Stimulated activated CD8-positive, alpha-beta memory T cell treated with anti-CD3 and anti-CD28 coated beads, Interleukin-7, amount 100 ng/mL, for 4 hours (primary cell): ENCODE measurements at places on chromosomes 4 and X.

- DNase-seq, result no peak
These were observed 107.3 kb upstream of the MYOZ2 start for GRCh38 chr4:119028296-119028695.

DNA sequence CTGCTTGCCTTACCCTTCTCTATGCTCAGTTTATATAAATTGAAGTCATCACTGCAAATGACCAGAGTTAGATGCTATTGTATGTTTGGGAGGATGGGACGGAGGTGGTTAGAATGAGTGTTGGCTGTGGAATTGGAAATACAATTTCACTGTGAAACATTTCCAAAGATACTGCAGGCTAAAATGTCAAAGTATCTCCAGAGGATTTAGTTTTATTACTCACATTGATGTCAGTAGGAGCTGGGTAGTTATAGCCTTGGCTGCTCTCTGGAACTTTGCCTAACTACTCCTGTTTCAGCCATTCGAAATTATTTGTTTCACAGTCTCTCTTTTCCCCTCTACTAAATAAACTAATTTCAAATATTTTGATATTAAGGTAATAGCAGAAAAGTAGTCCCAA, 92.6 kb upstream of the PPP3CA start:
- no peak for DNase-seq

- DNase-seq, result peak; percentile 87
These were observed 360.1 kb upstream of the ZCCHC13 start for GRCh38 chrX:73943693-73944562.

GRCh38 chr4:25834411-25835107, 28.2 kb downstream of the SEL1L3 start:
- DNase-seq, result no peak

DNA sequence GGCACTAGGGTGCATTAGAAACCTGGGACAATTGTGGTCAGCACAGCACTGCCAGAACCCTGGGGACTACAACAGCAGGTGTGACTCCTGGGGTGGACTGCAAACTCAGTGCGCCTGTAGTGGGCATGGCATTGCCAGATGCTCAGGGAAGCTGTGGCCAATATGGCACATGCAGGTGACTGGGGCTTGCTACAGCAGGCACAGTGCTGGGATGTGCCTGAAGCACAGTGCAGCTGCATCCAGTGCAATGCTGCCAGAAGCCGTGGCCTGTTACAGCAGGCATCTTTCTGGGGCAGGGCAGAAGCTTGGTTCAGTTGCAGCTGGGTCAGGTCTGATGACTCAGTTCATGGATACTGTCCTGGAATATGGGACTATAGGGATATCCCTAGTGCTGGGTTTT, 445.8 kb downstream of the CCSER1 start:
- DNase-seq, result no peak

- no peak for DNase-seq
These were observed 150.9 kb upstream of the FAM241A start for GRCh38 chr4:111994392-111994791.

DNA sequence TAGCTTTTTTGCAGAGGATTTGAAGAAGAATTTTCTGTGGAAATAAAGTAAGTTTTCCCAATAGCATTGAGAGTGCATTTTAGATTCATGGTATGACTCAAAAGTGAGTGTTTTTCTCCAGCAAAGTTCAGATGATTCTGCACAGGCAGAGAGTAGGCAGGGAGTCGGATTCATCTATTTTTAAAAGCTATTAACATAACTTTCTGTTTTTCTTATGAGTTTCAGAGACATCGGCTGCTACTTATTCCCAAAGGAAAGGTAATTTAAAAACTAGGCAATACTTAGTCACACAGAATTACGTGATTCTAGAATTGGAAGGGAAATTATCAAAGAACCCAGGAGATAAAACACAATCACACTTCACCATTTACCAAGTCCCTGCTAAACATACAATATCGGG, 4.4 kb downstream of the CCDC110 start:
- no peak for DNase-seq

DNA sequence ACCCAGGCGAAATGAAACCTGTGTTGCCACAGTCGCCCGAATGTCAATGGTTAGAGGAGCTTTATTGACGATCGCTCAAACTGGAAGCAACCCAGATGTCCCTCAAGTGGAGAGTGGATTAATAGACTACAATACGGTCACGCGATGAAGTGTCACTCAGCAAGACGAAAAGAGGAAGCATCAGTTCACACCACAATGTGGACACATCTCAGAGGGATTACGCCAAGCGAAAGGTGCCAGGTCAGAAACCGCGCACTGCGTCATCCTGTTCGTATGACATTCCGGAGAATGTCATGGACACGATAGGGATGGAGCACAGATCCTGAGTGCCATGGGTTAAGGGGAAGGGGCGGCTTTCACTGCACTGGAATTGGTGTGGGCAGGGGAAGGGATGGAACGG, 111.7 kb downstream of the HMX1 start:
- no peak for DNase-seq

GRCh38 chr4:159283696-159284095, 180.8 kb downstream of the RAPGEF2 start:
- no peak for DNase-seq

DNA sequence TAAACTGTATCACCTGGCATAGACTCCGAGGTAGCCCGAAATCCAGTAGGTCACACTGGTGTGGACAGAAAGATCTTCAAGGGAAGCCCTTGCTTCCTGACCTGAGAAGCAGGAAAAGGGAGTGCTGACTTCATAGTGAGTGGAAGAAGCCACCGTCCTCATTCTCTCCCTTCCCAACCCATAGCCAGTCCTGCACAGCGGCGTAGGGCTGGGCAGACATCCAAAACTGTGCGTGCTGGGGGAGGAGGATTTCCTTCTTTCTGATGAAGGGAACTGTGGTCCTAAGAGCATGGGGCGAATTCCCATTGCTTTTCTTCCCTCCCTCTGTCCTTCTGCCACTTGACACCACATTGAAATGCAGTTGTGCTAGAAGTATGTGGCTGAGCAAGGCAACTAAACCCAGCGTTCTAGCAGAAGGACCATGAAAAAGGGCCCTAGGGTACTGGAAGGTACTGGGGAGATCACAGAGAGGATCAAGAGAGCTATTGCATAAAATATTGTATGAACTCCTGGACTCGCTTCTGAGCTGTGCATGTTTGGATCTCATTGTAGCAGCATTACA, 66.9 kb downstream of the STOX2 start:
- no peak for DNase-seq

DNA sequence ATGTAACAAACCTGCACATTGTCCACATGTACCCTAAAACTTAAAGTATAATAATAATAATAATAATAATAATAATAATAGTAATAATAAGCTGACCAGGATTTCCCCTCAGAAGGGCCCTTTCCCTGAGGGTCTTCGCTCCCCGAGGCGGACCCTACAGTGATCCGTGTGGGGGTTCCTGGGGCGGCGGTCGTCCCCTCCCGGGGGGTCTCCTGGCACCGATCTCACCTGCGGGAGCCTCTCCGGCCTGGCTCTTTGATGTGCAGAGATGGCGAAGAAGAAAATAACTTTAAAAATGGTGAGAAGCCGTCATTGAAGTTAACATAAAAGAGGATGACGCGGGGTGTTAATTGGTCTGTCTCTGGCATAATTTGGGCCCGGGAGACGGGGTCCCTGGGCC, 48.2 kb upstream of the PPP2R3B start:
- no peak for DNase-seq

DNA sequence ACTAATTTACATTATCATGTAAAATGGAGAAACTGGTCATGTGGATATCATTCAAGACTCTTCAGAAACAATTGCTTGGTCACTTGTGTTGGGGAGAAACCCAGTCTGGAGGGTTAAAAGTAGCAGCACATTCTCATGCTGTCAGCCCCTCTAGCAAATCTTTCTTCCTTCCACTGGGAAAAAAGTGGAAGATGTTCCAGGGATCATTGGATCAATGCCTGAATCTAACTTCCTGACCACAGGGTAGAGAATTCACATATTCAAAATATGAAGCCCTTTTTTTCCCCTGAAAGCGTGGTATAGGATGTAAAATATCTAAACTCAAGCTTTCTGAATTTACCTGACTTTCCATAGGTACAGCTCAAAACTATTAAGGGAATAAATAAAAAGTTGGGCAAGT, 98.0 kb downstream of the CXCL13 start:
- DNase-seq, result no peak

GRCh38 chrX:136806891-136807410, 26.2 kb upstream of the ARHGEF6 start:
- DNase-seq, result no peak

DNA sequence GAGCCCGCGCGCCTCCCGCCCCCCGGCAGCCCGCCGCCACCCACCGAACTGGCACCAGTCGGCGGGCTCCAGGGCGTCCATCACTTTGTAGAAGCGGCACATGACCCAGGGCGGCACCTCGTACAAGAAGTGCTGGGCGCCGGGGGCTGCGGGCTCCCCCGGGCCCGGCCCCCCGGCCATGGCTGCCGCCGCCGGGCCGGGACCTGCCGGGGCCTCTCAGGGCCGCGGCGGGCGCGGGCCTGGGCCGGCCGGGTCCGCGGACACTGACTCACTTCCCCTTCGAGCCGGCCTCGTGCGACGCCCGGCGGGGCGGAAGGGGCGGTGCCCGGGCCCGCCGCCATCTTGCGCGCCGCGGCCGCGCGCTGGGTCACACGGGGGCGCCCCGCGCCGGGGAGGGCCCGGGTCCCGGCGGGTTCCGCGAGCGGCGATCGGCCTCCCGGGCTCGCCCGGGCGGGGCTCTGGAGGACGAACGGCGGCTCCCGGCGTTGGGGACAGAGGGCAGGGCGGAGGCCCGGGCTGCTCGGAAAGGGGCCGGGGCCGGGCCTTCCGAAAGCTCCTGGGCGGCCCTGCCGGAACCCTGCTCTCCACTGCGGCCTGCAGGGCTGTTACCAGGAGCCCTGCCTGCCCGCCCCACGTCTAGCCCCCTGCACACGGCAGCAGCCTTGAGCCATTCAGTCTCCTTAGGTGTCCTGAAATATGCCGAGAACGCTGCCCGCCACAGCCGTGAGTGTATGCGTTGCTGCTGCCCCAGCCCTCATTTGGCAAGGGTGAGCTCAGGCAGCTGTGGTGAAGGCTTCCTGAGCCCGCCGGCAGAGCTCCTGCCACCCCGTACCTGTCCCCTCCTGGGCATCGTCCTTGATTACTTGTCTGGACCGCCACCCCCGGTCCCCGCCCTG, at the start of gene IRAK1:
Gene IRAK1 (minus strand): TSS at position 270 of the 896 bp plus-strand sequence. CDS start 90 bp downstream, at position 180.
- DNase-seq, result no peak

GRCh38 chr4:15521442-15522039, 51.9 kb downstream of the CC2D2A start:
- no peak for DNase-seq

GRCh38 chrX:47859686-47860085, 23.0 kb downstream of the ZNF81 start:
- no peak for DNase-seq

DNA sequence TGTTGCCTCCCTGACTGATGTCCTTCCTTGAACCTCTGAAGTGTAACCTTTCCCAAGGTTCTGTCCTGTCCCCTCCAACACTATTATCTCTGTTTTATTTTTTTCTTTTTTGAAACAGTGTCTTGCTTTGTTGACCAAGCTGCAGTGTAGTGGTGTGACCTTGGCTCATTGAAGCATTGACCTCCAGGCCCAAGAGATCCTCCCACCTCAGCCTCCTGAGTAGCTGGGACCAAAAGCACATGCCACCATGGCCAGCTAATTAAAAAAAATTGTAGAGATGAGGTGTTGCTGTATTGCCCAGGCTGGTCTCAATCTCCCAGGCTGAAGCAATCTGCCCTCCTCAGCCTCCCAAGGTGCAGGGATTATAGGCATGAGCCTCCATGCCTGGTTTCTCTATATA, 59.0 kb downstream of the EDA start:
- DNase-seq, result no peak

- no peak for DNase-seq
These were observed 213.3 kb downstream of the EPHA5 start for GRCh38 chr4:65457011-65457410.

GRCh38 chrX:54891573-54891972, 29.1 kb upstream of the TRO start:
- no peak for DNase-seq

- no peak for DNase-seq
These were observed 64.5 kb upstream of the STS start for GRCh38 chrX:7083021-7083420.

DNA sequence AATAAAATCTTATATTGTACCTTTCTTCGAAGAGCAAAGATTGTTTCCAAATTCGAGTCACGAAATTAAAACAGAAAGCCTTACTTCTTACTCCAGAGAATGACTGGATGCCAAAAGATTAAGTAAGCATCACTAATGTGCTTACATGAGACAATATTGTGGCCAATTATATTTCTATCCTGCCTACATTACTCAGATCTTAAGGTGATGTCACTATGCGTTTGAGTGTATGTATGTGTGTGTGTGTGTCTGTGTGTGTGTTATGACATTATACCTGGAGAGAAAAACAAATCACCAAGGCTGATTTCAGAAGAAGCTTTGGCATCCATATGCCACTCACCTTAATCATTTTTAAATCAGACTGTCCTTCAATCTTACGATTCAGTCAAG, 556.3 kb downstream of the PPARGC1A start:
- DNase-seq, result no peak

GRCh38 chr4:110163327-110164069, 34.9 kb downstream of the ELOVL6 start:
- no peak for DNase-seq

DNA sequence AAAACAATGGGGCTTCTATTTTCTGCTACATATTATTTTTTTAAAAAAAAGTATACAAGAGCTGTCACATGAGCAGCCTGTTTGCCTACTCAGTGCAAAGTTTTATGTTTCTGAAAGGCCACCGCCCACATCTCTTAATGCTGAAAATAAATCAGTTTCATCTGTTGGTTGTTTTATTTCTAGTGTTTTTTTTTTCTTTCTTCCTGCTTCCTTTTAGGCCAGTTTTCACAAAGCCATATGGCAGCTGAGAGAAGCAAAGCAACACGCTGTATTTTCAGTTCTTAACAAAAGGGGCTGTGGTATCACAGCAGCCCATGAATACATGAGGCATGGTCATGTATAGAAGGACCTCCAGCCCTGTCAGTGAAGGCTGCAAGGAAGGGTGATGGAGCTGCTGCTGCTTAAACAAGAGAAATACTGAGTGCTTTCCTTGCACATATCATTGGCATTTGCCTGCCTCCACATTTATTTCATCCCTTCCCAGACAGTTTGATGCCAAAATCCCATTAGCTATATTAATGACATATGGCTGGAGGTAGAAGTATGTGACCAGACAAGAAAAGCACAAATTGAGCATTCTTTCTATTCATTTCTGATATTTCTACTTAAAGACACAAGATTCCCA, 172.5 kb downstream of the PCDH18 start:
- DNase-seq, result no peak

GRCh38 chr4:79288185-79288584, 37.7 kb downstream of the NAA11 start:
- DNase-seq, result no peak
